HCT116 (cell line): ENCODE measurements at places on chromosomes 12 and 14. TPM values are rescaled to one million over a fixed set of nuclear protein-coding genes. Genes with fewer than 3 reads are reported as not detected.

DNA sequence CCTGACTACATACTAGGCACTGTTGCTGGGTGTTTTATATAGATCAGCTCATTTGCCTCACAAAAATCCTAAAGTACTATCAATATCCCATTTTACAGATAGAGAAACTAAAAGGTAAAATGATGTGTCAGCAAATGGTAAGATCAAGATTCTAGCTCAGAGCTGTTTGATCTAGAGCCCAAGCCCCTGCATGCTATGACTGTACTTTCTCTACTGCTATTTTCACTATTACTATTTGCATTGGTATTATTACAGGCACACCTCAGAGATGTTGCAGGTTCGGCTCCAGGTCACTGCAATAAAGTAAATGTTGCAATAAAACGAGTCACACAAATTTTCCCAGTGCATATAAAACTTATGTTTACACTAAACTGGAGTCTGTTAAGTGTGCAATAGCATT is 10.9 kb downstream of the ISCU start:
- DNase-seq, result no peak

GRCh38 chr14:58862416-58863160 is 224.8 kb downstream of the DACT1 start:
- DNase-seq, result no peak

DNA sequence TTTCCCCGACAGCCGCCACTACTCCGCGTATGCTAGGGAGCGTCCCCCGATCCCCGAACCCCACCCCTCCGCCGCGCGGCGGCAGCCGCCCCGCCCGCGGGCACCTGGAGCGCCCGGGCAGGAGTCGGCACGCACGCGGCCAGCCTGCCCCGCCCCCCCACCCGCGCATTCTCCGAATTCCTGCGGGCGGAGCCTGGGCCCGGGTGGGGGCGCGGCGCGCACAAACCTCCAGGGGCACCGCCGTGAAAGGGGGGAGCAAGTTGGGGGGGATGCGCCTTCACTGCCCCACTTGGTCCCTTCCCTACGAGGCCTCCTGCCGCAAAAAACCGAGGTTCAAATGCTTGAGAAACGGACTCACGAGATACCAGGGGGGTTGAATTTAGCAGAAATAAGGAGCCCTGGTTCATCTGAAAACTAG is 1.7 kb downstream of the AJUBA start:
- no peak for DNase-seq

DNA sequence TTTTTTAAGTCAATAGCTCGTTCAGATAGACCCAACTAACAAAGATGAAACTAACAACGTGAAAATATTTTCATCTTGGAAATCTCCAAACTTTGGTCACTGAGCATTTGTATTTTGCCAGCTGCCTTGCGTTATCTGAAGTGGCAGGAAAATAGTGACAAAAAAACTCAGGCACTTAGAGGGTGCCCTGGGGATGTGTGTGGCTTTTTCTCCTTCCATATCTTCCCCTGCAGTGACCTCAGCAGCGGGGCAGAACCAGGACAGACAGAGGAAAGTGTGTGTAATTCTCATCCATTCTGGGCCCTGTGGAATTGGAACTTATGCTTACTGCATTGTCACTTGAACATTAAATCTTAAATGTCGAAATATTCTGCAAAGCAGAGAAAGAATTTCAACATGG is 152.0 kb downstream of the BCAT1 start:
- DNase-seq, result no peak

GRCh38 chr14:25351269-25351668 is 301.3 kb upstream of the STXBP6 start:
- DNase-seq, result no peak

Gene KERA
- total RNA-seq, result not detected

GRCh38 chr14:26319139-26319864 is 278.5 kb downstream of the NOVA1 start:
- DNase-seq, result no peak

- no peak for DNase-seq
These were observed 9.1 kb downstream of the RTL1 start for GRCh38 chr14:100894416-100894815.

DNA sequence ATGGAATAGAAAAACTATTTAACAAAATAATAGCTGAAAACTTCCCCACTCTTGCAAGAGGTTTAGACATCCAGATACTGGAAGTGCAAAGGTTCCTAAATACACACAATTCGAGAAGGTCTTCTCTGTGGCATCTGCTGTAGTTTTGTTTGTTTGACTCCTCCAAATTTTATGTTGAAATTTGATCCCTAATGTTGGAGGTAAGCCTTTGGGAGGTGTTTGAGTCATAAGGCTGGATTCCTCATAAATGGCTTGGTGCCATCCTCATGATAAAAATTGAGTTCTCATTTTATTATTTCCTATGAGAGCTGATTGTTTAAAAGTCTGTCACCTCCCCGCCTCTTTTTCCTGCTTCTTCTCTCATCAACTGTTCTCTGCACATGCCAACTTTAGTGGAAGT is 182.7 kb downstream of the MYRFL start:
- DNase-seq, result no peak

GRCh38 chr14:89430391-89431236 is 13.6 kb upstream of the FOXN3 start:
- DNase-seq, result no peak

Gene C12orf43
- 16.2 TPM for total RNA-seq

- DNase-seq, result no peak
These were observed 30.5 kb downstream of the AREL1 start for GRCh38 chr14:74682169-74682952.

- no peak for DNase-seq
These were observed 17.8 kb downstream of the GPR132 start for GRCh38 chr14:105047283-105048016.

DNA sequence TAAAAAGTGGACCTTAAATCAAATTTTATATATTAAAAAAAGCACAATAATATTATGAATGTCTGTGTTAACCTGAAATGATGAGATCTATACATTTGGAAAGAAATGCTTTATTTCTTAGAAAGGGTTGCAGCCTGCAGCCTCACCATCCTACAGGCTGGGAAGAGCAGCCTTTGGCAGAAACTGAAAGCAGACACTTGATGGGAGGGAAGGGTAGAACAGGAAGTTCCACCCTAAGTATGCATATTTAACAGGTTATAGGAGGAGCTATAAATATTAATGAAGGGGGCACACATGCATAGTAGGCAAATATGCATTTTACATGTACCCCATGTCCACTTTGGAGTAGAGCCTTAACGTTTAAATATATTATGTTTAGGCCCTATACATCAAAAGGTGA is 498.0 kb downstream of the FLRT2 start:
- no peak for DNase-seq

DNA sequence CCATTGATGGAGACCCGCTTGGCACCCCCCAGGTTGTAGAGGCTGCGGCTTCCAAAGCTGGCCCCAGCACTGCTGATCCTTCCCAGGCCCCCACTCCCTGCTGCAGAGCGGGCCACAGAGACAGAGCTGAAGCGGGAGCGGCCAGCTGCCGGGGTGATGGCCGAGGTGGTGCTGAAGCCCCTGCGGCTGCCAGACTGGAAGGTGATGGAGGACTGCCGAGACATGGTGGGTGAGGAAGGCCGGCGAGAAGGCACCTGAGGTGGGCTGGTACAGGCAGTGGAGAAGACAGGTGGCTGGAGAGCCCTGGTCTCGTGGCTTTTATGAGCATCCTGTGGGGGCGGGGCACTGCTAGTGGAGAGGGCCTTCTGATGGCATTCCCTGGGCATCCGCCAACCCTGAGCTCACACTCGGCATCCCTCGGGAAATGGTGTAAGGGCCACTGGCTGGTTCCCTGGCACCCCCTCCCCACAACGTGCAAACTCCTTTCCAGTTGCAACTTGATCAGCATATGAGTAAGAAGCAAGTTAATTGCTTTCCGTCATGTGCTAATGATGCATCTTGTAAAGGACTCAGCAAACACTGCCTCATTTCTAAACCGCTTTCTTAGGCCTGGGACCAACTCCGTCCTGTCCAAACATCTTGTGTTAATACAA is at the start of gene KRT75:
Gene KRT75 (minus strand): TSS at position 291 of the 653 bp plus-strand sequence. CDS start 67 bp downstream, at position 224.
- no peak for DNase-seq

Gene NKX2-1
- 0.84 TPM for total RNA-seq

Gene CFAP54
- total RNA-seq, result 0.25 TPM

DNA sequence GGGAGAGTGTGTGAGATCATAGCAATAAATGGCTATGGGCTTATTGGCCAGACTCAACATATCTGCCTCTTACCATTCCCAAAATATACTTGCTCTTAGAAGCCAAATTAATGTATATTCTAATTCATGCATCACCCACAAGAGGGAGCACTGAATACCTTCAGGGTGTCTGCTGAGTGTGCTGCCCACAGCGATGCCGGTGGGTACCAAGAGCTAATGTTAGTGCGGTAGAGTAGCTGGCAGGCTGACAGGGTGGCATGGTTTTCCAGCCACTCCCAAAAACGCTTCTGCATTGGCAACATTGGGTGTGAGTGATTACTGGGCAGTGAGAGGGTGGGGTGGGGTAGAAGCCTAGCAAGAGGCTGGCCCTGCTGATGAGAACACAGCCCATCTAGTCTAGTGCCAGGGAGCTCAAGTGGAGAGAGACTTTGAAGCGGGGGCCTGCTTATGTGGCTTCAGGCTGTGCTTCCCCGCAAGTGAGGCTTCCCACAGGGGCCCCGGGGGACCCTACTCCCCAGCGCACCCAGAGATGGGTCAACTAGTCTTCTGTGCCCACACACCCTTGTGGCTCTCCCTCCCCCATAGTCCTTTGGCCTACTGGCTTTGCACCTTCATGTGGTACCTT is 9.2 kb upstream of the PLEKHD1 start:
- no peak for DNase-seq

- DNase-seq, result no peak
These were observed 80.3 kb upstream of the SRRM4 start for GRCh38 chr12:118900993-118901392.

Gene LYZ
- total RNA-seq, result 1.3 TPM

GRCh38 chr12:2311020-2311778 is 258.4 kb downstream of the CACNA1C start:
- DNase-seq, result no peak

Gene TCL1B
- not detected for total RNA-seq

GRCh38 chr12:26122681-26123481 is 2.0 kb downstream of the BHLHE41 start:
- no peak for DNase-seq

GRCh38 chr14:59067127-59067894 is 121.2 kb upstream of the DAAM1 start:
- no peak for DNase-seq

Gene KLHL42
- 21.5 TPM for total RNA-seq

GRCh38 chr12:44812062-44812461 is 64.1 kb downstream of the NELL2 start:
- peak; percentile 13 for DNase-seq

- no peak for DNase-seq
These were observed 279.9 kb upstream of the FAR2 start for GRCh38 chr12:28869197-28869596.

Gene EID3
- 3.0 TPM for total RNA-seq

DNA sequence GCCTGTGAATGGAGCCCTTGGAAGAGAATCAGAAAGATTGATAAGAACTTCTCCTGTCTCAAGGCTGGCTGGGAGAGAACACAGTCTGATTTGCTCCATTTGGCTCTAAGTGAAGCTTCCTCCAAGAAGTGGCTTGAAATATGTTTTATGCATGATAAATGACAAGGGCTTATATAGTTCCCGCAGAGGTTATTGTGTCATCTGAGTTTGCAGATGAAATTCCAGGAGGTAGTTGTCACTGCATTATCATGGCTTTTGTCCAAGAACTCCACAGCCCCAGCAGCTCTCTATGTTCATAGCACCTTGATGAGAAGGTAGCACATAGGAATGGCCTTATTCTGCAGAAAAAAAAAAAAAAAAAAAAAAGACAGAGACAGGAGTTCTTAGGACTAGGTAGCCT is 108.5 kb downstream of the DACT1 start:
- DNase-seq, result peak; percentile 69

Gene MYF6
- total RNA-seq, result not detected

Gene RD3L
- total RNA-seq, result not detected

- no peak for DNase-seq
These were observed 663.4 kb upstream of the MIS18BP1 start for GRCh38 chr14:45916340-45916953.

DNA sequence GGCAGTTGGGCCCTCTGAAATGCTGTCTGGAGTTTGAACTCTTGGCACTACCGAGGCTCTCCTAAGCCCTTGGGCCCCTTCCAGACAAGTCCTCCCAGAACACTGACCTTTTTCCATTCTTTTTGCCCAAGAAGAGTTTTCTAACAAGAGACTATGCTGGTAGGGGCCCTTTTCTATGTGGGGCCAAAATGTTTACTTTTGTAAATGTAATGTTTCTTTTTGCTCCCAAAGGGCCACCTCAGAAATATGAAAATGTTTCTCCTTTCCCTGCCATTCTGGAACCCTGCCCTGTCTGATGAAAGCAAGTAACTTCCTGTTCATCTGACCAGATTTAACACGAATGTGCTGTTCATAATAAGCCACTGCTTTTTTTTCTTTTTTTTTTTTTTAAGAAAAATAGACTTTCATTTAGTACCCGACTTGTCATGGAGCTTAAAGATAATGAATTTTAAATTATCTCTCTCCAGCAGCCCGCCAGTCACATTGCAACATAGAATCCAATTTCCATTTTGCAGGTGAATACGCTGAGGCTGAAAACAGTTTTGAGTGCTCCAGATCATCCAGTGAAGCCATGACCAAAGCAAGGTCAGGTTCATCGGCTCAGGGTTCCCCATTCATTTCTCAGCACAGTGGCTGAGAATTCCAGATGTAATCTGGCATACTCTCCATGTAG is 169.9 kb downstream of the DPF3 start:
- DNase-seq, result no peak

GRCh38 chr14:76337635-76338545 is 38.0 kb upstream of the ESRRB start:
- no peak for DNase-seq

GRCh38 chr14:103946975-103947374 is 4.6 kb upstream of the RD3L start:
- DNase-seq, result no peak

DNA sequence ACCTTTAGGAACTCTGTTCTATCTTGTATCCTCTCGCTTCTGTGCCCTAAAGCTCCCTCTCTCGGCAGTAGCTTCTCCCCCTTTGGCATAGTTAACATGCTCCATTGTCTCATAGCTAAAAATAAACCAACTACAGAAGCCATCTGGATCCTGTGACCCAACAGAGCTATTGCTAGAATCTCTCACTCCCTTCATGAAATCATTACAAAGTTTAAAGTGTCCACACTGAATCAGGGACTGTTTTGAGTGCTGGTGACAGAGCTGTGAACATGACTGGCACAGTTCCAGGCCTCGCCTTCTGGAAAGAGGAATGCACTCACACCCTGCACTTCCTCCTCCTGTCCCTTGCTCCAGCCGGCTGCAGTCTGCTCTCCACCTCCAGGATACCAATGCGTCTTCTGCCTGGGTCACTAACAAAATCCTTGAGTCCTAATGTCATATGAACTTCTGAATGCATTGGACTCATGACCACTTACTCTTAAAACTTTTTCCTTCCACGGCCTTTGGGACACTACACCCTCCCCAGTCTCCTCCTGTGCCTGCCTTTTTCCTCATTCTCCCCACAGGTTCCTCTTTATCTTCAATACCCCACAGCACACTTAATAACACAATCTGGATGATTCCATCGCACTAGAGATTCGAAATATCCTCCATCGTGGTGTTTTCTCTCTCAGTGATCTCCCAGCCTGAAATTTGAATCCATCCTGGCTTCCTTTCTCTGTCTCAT is 13.2 kb downstream of the PLBD1 start:
- peak; percentile 13 for DNase-seq
